ENCODE measurements at places on chromosomes 12 and 14. TPM values are rescaled to one million over a fixed set of nuclear protein-coding genes. Genes with fewer than 3 reads are reported as not detected.
A peak's percentile ranks its signal among the peaks of the same experiment; 100 is the strongest.

SIX6 gene
- not detected for total RNA-seq

SLCO1A2 gene
- total RNA-seq = not detected

LRP1-AS gene
- total RNA-seq = not detected

SLCO1B1 gene
- total RNA-seq = not detected

LAG3 gene
- not detected for total RNA-seq

SMCO2 gene
- not detected for total RNA-seq

GSG1 gene
- not detected for total RNA-seq

RTN1 gene
- total RNA-seq = 70.2 TPM

TUNAR gene
- total RNA-seq = not detected

SERPINA10 gene
- not detected for total RNA-seq

GRCh38 chr12:5232291-5232690, 188.6 kb downstream of the KCNA5 start:
- DNase-seq = no peak

GRCh38 chr12:11805043-11805442, 155.6 kb downstream of the ETV6 start:
- no peak for DNase-seq

DNA sequence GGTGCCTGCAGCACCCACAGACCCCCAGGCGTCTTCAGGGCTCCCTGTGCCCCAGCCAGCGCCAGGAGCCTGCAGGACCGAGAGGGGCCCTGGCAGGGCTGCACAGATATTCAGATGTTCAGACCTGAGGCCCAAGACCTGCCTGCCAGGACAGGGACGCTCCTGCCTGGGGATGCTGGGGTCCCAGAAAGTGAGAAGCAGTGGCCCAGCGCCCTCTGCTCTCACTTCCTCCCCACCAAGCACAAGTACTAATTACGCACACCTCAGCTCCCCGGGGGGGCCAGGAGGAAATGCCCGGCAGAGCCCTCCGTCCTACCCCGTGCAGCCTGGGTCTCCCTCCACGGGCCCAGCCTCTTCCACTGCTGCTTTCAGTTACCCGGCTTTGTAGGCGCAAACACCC, 28.8 kb upstream of the INF2 start:
- DNase-seq = no peak

DNA sequence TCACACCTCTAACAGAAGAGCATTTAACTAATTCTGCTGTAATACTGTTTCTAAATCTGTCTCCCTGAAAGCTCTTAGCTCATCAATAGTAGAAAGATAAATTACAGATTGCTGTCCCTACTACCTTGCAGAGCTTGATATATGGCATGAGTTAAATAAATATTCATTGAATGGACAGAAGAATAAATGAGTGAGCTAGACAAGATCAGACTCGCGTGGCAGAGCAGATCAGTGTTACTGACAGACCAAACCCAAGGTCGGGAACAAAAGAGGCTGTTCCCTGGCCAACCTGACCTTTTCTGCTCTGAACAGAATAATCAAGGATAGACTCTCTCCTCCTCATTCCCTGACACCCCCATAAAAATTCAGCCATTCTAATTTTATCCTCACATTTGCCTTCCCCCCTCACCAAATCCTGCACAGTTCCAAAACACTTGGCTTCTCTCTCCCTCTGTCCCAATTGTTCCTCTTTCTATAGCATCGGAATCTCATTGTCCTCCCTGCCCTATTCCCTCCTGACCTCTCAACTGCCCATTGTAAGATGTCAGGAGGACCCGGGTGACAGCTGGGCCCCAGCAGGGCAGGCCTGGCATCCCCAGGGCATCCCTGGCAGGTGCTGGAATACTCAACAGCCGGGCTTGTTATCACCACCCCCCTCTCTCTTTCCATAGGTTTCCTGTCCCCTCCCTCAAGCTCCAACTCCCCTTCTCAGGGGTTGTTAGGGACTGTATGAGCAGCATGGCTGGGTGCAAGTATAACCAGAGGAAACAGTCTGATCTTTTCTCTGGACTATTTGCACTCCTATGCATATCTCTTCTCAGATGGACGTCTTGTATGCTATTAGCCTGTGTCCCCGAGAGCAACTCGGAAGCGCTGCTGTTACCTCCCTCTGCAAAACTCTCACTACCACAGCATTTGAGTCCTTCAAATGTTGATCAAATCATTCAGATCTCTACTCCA, 19.9 kb downstream of the NEUROD4 start:
- no peak for DNase-seq

DNA sequence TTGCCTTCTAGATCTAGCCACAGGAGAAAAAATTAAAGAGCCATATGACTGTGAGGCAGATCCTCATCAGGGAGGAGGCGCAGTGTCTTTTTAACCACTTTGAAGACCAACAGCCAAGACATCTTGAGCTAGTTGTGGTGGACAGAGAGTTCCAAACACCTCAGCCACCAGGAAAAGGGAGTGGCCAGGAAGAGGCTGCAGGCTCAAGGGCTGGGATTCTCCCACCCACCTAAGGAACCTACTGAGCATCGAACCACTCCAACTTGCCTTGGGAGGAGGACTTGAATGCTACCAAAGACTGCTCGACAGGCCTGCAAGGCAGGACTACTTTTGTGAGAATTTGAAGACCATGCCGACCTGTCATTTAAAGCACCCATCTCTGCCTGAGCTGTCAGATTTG, 14.5 kb upstream of the MDM2 start:
- no peak for DNase-seq

GRCh38 chr14:101628471-101628966, 67.2 kb downstream of the DIO3 start:
- DNase-seq = peak; percentile 64

- DNase-seq = no peak
These were observed 42.9 kb upstream of the ANKS1B start for GRCh38 chr12:100027671-100028070.

GRCh38 chr12:1499351-1499750, 95.0 kb downstream of the FBXL14 start:
- no peak for DNase-seq

DNA sequence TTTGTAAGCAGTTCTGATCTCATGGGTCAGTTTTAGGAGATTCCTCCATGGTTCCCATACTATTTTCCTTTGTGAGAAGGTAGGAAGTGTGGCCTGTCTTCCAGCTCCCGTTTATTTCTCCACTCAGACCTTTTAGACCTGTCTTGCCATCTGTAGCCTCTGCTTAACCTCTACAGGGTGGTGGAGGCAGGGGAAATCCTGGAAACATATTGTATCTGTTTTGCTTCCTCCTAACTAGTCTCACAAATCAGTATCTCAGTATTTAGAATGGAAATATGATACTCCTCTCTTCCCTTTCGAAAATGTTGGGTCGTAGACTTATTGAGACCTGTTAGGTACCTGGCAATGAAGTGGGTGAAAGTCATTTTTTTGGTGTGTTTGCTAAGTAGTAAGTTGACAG, 399.4 kb upstream of the RGS6 start:
- no peak for DNase-seq

DNA sequence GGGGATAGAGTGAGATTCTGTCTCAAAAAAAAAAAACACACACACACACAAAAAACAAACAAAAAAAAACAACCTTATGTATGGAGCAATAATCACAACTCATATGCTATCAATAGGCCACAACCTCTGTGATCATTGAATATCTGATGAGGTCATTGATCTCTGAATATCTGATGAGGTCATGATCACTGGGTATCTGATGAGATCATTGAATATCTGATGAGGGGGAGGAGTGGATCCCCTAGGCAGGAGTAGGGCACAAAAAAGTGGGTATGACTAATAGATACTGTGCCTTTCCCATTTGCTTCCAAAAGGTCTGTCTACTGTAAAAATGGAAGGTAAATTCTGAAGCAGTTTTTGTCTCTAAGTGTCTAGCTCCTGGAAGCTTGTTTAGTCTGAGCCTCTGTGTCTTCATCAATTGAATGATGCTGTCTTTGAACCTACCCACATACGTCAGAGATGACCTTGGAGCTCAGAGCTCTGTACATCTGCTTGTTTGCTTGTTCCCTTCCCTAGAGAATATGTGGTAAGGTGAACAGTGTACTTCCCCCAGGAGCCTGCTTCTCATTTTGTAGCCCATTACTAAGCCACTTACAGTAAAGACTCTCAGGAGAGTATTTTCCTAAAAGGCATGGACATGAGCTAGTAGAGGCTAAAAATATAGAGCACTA, 13.6 kb downstream of the PAH start:
- DNase-seq = no peak

GRCh38 chr12:75585330-75585729, 73.9 kb upstream of the KRR1 start:
- DNase-seq = peak; percentile 14

DNA sequence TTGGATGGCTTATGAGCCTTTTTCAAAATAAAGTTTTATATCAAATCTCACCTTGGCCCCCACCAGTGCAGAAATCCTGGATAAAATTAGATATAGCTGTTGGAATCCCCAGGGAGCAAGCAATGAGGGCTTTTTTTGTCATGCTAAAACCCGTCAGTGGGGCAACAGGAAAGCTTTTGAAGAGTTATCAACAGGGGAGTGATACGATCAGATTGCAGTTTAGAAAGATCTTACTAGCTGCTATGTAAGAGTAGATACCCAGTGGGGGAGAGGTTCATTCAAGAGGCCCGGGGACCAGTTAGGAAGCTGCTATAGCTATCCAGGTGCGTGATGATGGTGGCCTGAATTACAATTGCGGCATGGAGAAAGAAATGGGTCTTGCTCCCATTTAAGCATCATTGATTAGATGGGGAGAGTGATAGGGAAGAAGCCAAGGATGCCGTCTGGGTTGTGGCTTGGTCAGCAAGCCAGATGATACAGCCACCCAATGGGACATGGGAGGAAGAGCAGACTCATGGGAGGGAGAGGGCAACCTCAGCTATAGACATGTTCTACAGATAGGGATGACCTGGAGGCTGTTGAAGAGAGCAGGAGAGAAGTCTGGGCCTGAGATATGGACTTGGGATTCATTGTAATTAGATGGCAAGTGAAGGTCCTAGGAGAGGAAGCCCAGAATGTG, 272.4 kb downstream of the DPF3 start:
- no peak for DNase-seq

DNA sequence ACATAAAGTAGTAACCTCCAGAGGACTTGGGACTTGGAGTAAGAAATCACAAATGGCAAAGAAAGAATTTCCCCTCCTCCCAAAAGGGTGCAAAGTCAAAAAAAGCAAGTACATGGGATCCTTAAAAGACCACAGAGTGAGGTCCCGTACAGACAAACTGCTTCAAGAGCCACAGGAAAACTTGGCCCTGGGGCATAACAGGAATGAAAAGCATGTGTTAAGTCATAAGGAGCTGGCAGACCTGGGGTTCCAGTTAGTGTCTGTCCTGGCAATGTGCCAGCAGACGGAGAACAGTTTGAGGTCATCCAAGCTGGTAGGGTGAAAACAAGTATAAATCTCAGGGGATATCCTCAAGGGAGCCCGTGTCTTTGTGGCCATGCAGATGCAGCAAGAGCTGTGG, 73.2 kb downstream of the HSD17B6 start:
- DNase-seq = no peak

- peak; percentile 79 for DNase-seq
These were observed 7.8 kb downstream of the ZDHHC22 start for GRCh38 chr14:77133720-77134338.

DNA sequence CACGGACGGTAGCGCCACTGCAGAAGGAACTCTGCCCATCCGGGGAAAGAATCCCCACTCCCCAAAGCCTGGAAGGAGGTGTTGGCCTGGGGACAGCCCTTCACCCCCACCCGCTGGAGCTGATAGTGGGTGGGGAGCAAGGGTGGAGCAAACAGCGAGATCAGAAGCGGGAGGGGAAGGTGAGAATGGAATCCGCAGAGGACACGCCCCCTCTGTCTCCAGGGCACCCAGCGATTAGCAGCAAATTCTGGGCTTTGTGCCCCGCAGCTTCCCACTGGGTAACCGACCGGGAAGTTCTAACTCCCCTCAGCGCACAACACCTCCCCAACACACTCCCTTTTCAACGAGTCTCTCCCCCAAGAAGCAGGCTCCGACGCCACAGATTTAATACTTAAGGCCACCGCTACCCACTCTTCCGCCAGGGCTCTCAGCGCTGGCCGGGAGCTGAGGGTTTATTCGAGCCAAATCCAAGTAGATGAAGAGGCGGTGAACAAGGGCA, 1.4 kb downstream of the SLC25A29 start:
- DNase-seq = no peak

DNA sequence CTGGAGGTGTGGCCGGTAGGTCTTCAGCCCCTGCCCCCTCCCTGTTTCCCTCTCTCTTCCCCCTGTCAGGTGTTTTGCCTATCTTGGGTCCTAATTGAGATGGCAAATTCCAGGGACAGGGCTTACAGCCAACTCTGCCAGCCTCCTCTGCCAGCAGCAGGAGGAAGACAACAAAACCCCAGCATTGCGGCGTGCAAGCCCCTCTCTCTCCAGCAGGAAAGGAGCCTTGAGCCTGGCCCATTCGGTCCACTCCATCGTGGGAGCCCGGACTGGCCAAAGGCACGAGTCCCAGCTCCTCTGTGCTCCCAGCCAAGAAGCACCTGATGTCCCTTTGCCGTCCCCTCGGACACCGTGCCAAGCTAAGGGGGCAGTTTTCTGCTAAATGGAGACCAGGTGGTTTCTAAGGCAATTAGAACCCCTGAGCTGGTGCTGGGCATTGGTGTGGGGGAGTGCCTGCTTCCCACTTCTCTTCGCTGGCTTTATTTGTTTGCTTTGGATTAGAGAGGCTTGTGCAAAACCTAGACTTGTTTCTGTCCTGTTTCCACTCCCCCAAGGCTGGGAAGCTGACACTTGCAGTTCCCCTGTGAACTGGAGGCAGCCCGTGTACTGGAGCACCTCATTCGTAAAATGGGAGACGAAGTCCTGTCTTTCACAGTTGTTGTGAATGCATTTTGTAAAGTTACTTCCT, 57.1 kb upstream of the LHX5 start:
- no peak for DNase-seq

DNA sequence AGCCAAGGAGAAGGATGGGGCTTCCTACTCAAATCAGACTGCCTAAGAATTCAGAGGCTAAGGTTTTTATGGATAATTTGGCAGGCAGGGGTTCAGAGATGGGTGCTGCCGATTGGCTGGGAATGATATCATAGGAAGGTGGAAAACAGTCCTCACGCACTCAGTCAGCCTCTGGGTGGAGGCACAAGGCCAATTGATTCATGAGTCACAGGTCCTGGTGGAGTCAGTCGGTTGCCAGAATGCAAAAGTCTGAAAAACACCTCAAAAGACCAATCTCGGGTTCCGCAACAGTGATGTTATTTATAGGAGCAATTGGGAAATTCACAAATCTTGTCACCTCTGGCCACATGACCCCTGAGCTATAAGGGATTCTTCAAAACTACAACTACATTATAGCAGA, 105.5 kb downstream of the GXYLT1 start:
- no peak for DNase-seq

DNA sequence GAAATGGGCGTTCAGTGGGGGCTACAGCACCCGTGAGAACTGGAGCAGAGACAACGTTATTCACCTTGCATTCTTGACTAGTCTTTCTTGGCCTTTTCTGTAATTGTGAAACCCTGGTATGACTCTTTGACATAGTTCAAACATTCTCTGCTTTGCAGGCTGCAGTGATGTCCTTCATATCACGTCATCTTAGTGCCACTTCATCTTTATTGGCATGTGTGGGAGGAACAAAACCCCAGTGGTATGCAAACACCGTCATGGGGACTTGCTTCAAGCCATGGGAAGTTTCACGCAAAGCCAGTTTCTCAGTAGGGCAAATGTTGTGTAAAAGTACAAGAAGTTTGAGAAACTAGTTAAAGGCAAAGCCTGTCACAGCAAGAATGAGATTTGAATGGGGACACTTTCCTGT, 20.2 kb upstream of the DUSP16 start:
- DNase-seq = no peak

- DNase-seq = no peak
These were observed 41.5 kb downstream of the FAM186A start for GRCh38 chr12:50354908-50355307.

- no peak for DNase-seq
These were observed 27.5 kb upstream of the DENND5B start for GRCh38 chr12:31618228-31619025.
